ENCODE measurements at places on chromosomes 16 and 17. TPM values are rescaled to one million over a fixed set of nuclear protein-coding genes. Genes with fewer than 3 reads are reported as not detected.

DNA sequence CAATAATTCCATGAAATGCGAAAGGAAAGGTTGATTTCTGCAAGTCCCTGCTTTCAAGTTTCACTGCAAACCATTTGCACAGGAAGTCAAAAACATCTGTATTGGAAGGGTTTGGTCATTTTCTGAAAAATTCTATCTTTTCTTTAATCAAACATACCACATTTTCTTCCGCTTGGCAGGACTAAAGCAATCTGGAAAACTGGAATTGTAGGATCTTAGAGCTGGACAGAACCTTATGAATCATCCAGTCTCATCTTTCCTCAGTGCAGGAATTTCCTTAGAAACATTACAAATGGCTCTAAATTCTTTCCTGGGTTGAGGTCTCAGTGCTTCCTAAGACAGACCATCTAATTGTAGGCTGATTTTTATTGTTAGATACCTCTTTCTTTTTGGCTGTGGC, 111.5 kb upstream of the ELAC2 start:
- DNase-seq: no peak

GRCh38 chr16:17160920-17161431, 309.8 kb downstream of the XYLT1 start:
- DNase-seq: no peak

DNA sequence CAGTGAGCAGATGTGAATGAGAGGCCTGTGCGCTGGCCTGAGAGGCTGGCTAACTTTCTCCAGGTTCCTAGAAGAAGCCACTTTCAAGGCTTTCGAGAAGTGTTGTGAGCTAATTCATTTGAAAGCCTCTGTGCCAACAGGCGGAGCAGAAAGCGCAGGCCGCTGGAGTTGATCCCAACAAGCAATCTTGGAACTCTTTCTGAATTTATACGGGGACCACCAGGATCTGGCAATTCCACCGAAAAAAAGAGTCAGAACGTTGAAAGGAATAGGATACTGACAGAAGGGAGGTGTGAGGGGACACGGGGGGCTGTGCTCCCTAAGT, 71.3 kb upstream of the METRNL start:
- no peak for DNase-seq

- no peak for DNase-seq
Measured at GRCh38 chr17:78142119-78142861, 3.9 kb upstream of the C17orf99 start.

GRCh38 chr16:48013491-48013901, 142.3 kb downstream of the ABCC12 start:
- DNase-seq: no peak

DNA sequence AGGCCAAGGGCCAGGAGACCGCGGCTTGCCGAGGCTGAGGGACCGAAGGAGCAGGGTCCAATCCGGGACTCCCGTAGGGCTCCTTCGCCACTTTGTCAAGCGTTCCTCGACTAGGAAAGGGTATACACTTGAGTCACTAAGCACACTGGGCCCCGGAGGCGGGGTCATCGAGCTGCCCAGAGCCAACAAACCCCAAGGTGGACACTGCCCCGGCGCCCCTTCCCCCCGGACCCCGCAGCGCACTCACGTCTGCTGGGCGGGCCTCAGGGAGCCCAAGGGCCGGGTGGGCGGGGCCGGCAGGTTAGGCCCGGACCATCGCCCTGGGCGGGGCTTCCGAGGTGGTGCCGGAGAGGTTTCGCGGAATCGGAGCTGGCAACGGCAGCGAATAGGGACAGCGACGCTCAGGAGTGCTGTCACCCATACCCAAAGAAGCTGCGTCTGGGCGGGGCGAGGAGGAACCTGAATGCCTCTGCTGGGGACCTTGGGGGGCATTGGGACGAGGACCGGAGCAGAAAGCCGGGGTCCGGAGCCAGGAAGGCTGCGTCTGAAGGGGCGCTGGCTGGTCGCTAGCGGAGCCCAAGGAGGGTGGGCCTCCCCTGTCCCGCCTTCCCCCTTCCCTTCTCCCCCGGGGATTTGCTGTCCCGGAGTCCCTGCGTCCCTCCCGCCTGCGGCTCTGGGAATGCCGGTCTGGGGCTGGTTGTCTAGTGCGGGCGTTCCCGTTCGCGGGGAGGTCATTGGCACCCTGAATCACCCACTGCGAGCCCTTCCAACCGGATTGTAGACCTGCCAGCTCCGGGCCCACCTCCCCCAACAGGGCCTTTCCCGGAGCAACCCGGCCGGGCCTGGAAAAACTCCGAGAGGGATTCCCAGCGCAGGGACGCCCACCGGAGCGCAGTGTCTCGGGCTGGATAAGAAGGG, 118.2 kb upstream of the SMURF2 start:
- DNase-seq: peak; percentile 79

DNA sequence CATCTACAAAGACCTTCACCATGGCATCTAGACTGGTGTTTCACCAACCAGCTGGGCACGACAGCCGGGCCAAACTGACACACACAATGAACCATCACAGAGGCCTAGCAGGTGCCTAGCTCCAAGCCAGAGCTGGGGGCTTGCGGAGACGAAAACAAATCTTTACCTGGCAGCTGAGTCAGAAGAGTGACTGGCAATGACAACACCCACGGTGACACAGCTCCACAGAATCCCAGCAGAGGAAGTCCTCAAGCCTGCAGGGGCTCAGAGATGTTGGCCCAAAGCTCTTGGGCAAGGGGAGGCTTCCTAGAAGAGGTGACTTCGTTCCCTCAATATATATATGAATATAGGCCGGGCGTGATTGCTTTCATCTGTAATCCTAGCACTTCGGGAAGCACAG, 5.1 kb downstream of the MMP25 start:
- DNase-seq: no peak

DNA sequence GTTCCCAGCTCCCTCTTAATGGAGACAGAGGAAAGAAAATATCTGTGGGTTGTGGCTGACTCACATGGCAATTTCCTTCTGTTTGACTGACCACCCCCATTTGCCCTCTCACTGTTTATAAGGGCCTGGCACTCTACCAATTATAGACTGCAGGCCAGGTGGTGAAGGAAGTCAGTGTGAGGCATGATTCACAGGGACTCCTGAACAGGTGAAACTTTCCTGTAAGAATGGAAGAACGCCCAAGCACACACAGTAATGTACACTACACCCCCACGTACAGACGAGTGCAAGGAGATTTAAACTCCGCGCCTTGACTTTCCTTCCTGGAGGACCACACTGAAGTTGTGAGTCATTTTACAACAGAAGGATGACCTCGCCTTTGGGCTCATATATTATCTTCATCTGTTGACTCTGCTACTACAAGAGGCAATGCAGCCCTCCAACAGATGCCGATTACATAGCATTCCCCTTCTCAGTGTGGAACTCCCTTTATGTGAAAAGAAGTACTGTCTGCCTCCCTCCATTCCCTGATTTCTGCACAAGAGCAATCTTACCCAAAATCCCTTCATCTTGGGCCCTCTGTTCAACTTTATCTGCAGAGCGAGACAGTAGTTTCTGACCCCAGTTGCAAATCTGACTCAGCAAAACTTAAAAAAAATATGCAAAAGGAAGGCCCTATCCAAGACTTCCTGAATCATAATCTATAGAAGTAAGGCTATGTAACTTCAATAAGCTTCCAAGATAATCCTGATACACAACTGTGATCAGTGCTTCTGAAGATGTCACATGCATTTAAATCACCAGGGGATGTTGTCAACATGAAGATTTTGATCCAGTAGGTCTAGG, 163.6 kb downstream of the SHISA6 start:
- DNase-seq: no peak

- DNase-seq: no peak
Measured at GRCh38 chr17:40540448-40540847, 24.8 kb downstream of the CCR7 start.

GRCh38 chr16:89815639-89816348, 653 bp downstream of the FANCA start:
- DNase-seq: peak; percentile 33

DNA sequence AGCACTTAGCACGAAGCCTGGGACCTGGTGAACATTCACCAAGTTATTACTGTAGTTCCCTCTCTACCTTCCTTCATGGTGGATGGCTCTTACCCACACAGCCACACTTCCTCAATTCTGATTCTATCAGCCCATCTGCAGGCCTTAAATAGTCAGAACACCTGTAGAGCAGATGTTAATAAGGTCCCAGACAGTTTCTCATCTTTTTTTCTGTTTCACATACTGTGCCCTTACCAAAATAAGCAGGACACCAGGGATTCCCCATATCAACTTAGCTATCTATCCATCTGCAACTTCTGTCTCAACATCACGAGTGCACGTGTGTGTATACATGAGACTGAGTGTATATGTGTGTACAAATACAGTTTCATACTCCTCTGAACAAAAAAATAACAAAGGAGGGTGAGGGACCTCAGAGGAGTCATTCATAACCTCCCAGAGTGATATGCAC, 2.8 kb downstream of the RECQL5 start:
- DNase-seq: no peak

DNA sequence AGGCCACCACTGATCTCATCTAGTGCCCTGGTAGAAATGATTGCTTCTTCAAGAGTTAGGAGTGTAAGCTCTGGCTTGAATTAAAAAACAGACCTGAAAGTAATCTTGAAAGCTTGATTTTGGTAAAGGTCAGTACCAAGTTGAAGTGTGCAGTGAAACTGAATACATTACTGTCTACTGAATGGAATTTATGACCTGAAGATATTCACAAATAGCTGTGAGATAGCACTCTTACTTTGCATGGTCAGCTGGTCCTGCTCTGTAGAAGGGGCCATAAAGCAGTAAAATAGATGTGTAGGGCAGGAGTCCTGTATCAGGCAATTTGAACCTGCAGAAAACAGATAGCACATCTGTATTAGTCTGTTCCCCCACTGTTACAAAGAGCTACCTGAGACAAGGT, 78.6 kb downstream of the MYH13 start:
- DNase-seq: no peak

- no peak for DNase-seq
Measured at GRCh38 chr16:60905811-60906210, 1130.4 kb downstream of the CDH8 start.

DNA sequence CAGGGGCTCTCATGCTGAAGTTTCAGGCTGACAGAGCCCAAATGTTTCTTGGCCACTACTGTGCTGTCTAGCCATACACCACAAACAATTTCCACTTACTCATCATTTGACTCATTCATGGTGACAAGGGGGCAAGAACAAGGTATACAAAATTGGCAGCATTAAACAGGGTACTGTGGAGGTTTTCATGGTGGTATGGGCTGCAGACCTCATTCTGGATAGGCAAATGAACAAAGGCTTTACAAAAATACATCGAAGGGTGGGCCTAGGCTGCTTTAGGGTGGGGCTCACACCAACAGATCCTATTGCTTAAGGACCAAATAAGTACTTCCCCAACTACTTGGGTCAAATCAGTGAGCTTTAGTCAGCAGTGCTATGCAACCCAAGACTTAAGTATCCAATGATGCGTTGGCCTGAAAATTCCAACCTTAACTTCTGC, 53.0 kb downstream of the N4BP1 start:
- no peak for DNase-seq

DNA sequence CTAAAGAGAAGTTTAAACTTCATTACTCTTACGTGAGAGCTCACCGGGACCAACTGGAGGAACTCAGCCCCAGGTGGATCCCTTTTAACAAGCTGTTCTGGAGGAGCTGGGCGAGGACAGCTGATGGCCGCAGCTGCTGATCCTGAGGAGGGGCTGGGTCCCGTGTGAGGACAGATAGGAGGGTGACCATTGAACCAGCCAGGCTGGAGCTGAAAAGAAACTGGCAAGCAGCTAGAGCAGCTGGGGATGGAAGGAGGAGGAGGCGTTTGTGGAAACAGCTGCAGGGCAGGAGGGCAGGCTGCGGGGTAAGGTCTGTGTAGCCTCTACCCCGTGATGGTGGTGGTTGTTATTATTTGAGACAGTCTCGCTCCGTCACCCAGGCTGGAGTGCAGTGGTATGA, 119.5 kb downstream of the AATF start:
- no peak for DNase-seq

GRCh38 chr16:85910854-85911247, 11.9 kb downstream of the IRF8 start:
- no peak for DNase-seq

GRCh38 chr17:48068491-48068961, 20.4 kb downstream of the NFE2L1 start:
- no peak for DNase-seq

DNA sequence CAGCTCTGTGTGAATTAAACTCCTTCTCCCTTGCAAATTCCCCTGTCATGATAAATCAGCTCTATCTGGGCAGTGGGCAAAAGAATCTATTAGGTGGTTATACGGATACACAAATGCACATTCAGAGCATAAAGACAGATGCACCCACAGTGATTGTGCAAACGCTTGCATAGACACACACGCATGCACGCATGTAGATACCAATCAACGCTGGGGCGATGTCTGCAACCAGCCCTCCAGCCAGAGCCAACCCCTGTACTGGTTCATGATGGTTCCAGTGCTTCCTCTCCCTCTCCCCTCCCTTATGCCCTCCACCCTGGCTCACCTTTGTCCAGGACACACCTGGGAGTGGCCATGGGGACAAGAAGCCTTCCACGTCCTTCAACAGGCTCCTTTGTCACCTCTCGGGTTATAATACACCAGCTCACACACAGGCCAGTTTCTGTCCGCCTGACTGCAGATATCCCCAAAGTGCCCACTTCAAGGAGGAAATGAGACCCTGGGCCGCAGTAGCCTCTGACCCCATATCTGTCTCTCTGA, 33.1 kb upstream of the SNN start:
- no peak for DNase-seq

DNA sequence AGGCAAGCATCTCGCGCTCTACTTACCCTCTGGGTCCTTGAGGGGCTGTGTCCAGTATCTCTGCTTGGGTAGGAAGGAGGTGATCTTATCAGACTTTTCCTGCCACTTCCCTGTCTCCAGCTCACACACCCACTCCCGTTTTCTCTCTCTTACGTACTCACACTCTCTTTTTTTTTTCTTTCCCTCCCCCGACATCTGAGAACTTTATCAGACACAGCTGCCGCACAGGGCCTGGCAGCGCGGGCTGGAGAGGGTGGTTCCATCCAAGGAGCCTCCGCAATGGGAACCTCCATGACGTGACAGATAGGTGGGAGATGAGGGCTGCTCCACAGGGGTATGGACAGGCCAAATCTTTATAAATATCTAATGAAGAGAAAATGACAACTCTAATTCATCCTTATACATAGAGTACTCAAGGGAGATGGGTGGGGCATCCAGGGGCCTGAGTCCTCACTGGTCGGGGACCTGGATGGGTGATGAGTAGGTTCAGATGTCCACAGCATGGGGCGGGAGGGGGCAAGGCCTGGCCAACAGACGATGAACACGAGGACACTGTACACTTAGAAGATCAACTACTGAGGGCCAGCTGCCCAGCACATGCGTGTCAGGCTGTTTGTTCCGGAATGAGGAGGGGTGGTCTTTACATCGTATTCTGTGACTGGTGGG, 23.3 kb downstream of the MINK1 start:
- DNase-seq: no peak

GRCh38 chr17:30600830-30601494, 123.8 kb downstream of the GOSR1 start:
- DNase-seq: no peak

- no peak for DNase-seq
Measured at GRCh38 chr17:27531469-27531961, 75.3 kb downstream of the KSR1 start.

Gene TCAP
- polyA plus RNA-seq: 4,928 TPM

Gene NPB
- 0.32 TPM for polyA plus RNA-seq

Gene GRIN2A
- 2.1 TPM for polyA plus RNA-seq

Gene C17orf50
- 0.14 TPM for polyA plus RNA-seq

Gene ATAD5
- 0.29 TPM for polyA plus RNA-seq

Gene CYGB
- 58.7 TPM for polyA plus RNA-seq

Gene SDR42E1
- 0.43 TPM for polyA plus RNA-seq

Gene XYLT1
- polyA plus RNA-seq: 2.5 TPM

Gene CCL18
- polyA plus RNA-seq: 0.20 TPM

Gene LITAFD
- not detected for polyA plus RNA-seq

Gene MPV17L
- 7.3 TPM for polyA plus RNA-seq

Gene NKD1
- 0.68 TPM for polyA plus RNA-seq

Gene CCR7
- 0.11 TPM for polyA plus RNA-seq

All from right cardiac atrium (tissue), 5 donors.